ENCODE measurements at places on chromosomes 11 and 22.
A peak's percentile ranks its signal among the peaks of the same experiment; 100 is the strongest.

GRCh38 chr11:20639688-20640087, 29.7 kb upstream of the NELL1 start:
- DNase-seq, result no peak

- no peak for DNase-seq
Measured at GRCh38 chr11:86948733-86949132, 6.5 kb downstream of the FZD4 start.

DNA sequence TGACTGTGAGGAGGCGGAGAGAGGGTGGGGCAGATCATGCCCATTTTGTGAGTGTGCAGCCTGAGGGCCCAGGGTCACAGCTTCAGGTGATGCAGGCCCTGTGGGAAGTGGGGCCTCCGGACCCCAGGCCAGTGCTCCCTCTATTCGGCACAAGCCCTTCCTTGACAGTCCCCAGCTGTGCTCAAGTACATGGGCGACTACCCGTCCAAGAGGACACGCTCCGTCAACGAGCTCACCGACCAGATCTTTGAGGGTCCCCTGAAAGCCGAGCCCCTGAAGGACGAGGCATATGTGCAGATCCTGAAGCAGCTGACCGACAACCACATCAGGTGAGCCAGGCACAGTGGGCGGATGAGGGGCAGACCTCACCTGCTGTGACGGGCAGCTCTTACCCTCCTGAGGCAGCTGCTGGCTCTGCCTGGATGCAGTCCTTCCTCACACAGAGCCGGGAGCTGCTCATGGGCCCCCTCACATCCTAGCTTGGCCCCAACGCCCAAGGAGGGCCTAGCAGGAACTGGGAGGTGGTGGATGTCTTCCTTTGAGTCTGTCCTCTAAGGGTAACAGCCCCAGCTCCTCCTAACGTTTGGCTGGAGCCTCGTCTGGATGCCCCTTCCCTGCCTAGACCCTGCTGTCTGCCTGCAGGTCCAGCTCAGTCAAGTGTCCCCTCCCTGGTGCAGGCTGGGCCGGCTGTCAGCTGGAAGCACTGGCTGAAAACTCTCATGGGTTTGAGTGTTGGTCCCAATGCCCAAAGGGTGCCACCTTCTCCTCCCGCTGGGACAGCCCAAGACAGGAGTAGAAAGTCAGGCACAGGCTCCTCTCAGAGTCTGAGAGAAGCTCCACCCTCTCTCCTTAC, 76.1 kb downstream of the MYO7A start:
- DNase-seq, result no peak

DNA sequence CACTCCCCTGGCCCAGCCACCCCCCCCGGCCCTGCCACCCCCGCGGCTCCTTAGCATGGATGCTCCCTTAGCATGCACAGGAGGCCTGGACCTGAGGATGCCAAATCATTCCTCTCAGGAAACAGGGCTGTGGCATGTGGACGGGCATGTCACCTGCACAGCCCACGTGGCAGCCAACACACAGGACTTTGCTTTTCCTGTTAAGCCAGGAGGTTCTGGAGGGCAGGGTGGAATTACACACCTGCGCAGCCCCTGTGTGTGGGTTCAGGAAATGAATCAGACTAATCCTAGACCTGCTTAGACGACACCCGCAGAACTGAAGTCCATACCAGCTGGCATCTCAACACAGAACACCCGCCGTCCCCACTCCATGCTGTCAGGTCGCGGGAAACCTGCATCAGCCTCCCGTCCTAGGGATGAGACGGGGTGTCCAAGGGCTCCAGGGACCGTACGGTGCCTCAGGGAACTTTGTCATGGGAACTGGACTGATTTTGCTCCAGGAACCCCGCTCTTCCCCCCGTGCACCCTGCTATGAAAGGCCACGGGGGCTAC, 10.2 kb downstream of the CERK start:
- DNase-seq, result no peak

- no peak for DNase-seq
Measured at GRCh38 chr11:70319396-70320076, 49.0 kb downstream of the PPFIA1 start.

- DNase-seq, result no peak
Measured at GRCh38 chr11:11157185-11157584, 195.9 kb downstream of the CSNK2A3 start.

- no peak for DNase-seq
Measured at GRCh38 chr22:35275580-35275979, 18.3 kb downstream of the HMGXB4 start.

GRCh38 chr11:46903846-46904245, 14.5 kb downstream of the LRP4 start:
- peak; percentile 98 for DNase-seq

DNA sequence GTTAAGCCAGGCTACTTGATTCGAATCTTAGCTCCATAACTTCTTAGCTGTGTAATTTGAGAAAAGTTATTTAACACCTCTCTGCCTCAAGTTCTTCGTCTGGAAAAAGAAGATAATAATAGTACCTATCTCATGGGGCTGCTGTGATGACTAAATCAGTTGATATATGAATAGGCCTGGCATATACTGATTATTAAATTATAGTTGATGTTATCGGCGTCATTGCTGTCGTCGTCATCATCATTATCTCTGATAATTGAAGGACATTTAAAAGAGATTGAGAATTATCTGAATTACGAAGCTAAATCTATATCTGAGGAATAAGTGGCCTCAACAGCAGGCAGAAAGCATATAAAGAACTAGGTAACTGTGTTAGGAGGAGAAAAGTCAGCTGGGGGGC, 145.0 kb downstream of the APOL5 start:
- DNase-seq, result no peak

DNA sequence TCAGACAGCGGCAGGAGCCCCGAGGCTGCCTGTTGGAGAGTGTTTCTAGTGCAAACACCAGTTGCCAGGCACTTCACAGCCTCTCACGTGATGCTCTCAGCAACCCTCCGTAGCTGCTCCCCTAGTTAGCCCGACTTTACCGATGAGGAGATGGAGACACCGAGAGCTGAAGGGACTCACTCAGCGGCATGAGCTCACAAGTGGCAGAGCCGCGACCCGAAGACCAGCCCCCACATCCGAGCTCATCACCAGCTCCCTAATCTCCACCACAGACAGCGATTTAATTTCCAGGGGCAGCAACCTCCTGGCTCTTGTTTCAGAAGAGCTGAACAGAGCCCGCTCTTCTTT, 28.7 kb upstream of the RTL6 start:
- DNase-seq, result no peak

- DNase-seq, result no peak
Measured at GRCh38 chr11:105227363-105227762, 87.8 kb upstream of the CARD18 start.

All from putamen (tissue), 1 donor.